Vagina (tissue), 2 donors: ENCODE measurements at places on chromosomes 5 and 9.

DNA sequence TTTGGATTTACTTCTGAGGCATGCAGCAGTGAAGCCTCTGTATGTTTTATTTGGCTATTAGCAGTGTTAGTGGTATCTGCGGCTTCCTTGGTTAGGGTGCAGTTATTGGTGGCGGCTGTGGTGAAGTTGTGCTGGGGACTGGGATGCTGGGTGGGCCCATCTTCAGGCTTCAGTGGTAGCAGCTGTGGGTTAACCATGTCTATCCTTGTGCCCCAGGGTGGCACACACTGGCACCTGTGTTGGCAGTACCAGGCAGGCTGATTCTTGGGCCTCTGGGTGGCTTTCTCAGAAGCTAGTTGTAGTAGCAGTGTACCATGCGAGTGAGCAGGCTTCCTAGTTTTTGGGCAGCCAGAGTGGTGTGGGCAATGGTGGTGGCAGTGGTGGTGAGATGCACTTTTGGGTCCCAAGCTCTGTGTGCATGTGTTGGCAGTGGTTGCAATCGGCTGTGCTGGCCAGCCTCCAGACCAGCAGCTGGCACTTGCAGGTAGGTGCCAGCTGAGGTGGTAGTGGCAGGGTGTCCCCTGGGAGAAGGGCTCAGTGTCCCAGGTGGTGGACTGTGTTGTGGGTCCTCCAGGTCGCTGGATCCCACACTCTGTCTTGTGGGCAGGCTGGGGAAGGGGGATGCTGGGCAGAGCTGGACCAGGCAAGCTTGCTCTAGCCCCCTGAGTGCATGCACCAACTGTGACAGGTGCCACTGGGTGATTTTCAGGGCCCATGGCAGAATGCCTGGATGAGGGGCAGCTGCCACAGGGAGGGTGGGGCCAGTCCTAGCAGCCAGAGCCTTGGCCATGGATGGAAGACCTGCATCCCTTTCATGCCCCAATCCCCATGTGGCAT lies 13.6 kb downstream of the AHRR start:
- no peak for DNase-seq

- no peak for DNase-seq
These were observed 78.5 kb upstream of the PIP5K1B start for GRCh38 chr9:68626526-68626925.

DNA sequence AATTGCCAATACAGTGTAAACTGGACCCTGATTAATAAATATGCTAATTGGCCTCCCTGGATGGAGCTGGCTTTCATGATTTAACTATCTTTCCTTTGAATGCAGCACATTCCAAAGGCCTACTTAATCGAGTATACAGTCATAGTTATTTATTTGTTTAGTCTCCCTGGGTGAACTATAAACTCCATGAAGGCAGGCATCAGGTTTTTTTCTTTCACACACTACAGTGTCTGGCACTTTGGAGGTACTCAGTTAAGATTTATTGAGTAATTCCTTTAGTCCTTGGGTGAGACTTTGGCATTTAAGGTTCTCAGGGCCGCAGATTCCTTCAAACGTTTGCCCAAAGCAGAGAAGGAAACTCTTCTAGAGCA lies 20.5 kb downstream of the RUSC2 start:
- DNase-seq = no peak

GRCh38 chr9:68577774-68578591 lies 37.3 kb upstream of the TMEM252 start:
- no peak for DNase-seq

GRCh38 chr5:144390133-144390532 lies 219.5 kb downstream of the KCTD16 start:
- DNase-seq = no peak

- DNase-seq = no peak
These were observed 72.2 kb upstream of the TNFSF8 start for GRCh38 chr9:115002371-115003120.

DNA sequence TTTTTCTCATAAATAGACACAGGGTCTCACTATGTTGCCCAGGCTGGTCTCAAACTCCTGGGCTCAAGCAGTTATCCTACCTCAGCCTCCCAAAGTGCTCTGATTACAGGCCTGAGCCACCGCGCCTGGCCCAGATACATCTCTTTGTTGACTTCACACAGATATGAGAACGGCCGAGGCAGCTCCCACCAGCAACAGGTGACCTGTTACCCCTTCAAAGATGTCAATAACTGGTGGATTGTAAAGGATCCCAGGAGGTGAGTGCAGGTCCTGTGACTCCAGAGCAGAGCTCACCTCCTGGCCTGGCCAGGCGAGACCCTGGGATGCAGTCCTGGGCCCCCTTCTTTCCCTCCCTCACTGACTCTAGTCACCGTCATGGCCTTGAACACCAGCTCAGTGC lies 9.2 kb downstream of the POMT1 start:
- no peak for DNase-seq

DNA sequence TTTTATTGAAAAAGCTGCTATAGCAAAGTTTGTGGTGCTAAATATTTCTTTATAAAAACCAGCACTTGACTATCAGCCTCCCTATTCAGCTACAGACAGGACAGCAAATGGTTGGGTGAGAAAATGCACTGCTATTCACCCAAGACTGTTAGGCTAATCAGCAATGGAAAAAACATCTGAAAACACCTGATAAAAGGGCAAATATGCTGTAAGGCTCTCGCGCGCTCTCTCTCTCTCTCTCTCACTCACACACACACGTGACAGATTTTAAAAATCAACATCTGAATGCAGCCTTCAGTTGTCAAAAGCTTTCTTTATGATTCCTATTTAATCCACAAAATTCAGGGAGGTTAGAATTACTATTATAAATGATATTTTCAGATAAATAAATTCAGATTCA lies 80.2 kb downstream of the HTR4 start:
- no peak for DNase-seq

DNA sequence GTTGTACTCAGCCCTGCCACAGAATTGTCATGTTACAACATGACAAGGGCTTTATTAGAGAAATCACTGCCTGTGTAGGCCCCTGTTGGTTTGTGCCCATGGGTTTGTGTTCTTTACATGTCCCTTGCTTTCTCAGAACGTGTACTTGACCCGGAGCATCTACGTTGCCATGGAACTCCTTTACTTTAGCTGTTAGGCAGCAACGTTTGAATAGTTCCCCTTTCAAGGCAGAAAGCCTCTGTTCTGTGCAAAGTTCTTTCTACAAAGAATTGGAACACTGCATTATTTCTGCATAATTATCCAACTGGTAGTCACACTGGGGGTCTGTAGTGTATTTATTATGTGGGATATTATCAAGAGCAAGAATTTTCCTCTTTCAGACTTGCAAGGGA lies 51.1 kb downstream of the FBXL7 start:
- no peak for DNase-seq

- no peak for DNase-seq
These were observed 127.7 kb downstream of the RGS3 start for GRCh38 chr9:113590991-113591898.

- no peak for DNase-seq
These were observed 91.4 kb downstream of the ADAMTS16 start for GRCh38 chr5:5231576-5231975.

- no peak for DNase-seq
These were observed 79.6 kb downstream of the SMIM15 start for GRCh38 chr5:61082516-61083280.

- DNase-seq = no peak
These were observed 236.6 kb downstream of the ARL15 start for GRCh38 chr5:54073735-54074134.

- no peak for DNase-seq
These were observed 16.8 kb downstream of the SCAMP1 start for GRCh38 chr5:78377056-78377717.

- DNase-seq = no peak
These were observed 161.4 kb downstream of the CHSY3 start for GRCh38 chr5:130065617-130066016.

DNA sequence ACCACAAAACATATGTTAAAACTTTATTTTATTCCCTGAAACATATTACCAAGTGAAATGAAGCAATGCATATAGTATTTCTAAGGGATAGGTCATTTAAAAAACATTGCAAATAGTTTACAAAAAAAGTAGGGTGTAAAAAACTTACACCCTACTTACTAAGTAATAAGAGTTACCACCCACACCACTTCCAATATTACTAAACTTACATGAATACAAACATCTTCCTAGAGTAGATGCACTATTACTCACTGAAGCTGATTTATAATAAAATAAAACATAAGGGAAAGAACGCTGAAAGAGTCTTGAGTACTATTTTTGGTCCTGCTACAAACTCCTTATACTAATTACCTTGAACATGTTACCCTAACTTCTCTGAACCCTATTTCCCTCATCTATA lies 289.4 kb downstream of the HINT1 start:
- no peak for DNase-seq

DNA sequence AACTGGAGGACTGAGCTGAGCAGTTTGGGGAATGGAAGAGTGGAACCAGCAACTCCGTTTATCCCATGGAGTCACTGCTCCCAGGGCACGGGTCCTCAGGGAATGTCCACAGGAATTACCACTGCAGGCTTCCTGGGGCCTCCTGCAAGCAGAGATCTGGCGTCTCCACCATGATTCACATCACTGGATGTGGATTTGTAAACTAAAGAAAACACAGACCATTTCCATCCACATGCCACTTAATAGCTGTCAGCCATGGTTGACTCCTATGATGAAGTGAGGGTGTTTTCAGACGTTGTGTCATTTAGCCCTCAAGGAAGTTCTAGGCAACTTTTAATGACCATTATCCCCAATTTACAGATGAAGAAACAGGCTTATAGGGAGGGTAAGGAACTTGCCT lies 30.2 kb downstream of the SNCAIP start:
- no peak for DNase-seq
